Left cardiac atrium (tissue), 4 donors: ENCODE measurements at places on chromosomes 2 and 18. TPM values are rescaled to one million over a fixed set of nuclear protein-coding genes. Genes with fewer than 3 reads are reported as not detected.

DNA sequence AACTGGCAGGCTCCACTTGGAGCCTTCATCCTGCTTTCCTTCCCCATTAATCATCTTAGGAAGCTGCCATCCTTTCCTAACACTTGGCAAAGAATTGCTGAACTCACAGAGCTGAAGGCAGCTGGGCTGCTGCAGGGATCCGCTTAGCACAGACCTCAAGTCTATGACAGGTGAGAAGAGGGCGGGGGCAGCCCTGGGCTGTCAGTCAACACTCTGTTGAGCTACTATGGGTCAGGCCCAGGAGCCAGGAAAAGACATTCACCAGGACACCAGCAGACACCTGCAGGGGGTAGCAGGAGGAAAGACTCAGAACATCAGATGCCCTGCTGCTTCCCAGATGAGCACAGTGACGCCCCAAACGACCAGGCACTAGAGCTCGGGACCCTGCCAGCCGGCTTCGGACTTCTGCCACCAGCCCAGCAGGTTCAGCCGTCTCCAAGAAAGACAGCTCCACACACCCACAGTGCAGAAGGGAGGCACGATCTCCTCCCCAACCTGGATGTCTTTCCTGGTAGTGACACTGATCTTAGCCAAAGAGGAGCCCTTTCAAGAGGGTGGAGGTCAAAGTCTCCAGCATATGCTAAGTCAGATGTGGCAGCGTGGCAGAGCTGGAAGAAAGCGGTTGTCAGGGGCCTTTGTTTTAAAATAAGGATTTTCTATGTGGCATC, 55.2 kb downstream of the SNORC start:
- DNase-seq = no peak

DNA sequence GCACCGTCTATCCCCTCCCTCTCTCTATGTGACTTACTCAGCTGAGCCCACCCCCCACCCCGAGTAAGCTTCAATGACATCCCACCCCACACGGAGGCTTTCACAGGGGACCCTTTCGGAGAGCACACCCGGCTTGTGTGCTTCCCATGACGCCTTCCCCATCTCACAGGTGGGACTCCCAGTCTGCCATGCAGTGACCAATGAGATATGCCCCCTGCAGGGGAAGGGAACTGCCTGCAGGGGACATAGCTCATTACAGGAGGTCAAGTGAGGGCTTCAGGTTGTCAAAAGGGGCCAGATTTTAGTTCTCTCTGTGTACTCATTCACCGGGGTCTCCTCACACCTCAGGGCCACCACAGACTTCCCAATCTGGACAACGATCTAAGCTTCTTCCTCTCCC, 112.6 kb downstream of the GAREM1 start:
- DNase-seq = no peak

RPS27A gene
- 564 TPM for total RNA-seq

DNA sequence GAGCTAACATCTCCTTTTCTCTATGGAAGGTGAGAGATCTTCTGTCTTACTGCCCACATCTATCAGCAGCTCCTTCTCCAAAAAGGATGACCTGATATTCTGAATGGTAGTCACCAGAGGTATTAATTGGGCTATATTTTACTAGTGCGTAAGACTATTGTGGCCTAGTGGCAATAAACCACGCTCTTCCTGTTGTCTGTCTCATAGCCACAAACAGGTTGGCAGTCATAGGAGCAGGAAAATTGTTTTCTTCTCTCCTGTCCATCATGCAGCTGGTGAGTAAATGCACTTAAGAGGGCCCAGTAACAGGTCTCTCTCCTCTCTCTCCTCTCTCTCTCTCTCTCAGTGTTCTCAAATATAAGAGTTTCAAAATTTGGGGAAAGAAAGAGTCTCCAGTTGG, 856.8 kb upstream of the ACVR2A start:
- DNase-seq = no peak

- DNase-seq = no peak
Measured at GRCh38 chr2:177147093-177147694, 65.4 kb upstream of the HNRNPA3 start.

GRCh38 chr2:157933160-157933920, 57.2 kb upstream of the ACVR1 start:
- DNase-seq = no peak

- DNase-seq = peak; percentile 52
Measured at GRCh38 chr18:23135550-23136325, 453 bp downstream of the CABLES1 start.

- peak; percentile 73 for DNase-seq
Measured at GRCh38 chr2:72892506-72893173, 5.4 kb downstream of the SPR start.

CDCA7 gene
- total RNA-seq = 0.29 TPM

TMEM17 gene
- total RNA-seq = 1.3 TPM

GRCh38 chr2:27992787-27993401, 102.4 kb downstream of the BABAM2 start:
- DNase-seq = no peak
